ENCODE measurements at places on chromosomes 7 and 10. TPM values are rescaled to one million over a fixed set of nuclear protein-coding genes. Genes with fewer than 3 reads are reported as not detected.

The GRM3 gene
- not detected for total RNA-seq

GRCh38 chr10:77741746-77742145, 104.1 kb upstream of the KCNMA1 start:
- no peak overlapping the region for H3K4me3 ChIP-seq
- H3K27me3 ChIP-seq, result no peaks in the 10 kb centered on the region
- no peaks in the 10 kb centered on the region for H3K4me1 ChIP-seq

The AFAP1L2 gene
- 5.3 TPM for total RNA-seq

The EGFR gene
- total RNA-seq, result 62.7 TPM

The SFRP5 gene
- 0.27 TPM for total RNA-seq

DNA sequence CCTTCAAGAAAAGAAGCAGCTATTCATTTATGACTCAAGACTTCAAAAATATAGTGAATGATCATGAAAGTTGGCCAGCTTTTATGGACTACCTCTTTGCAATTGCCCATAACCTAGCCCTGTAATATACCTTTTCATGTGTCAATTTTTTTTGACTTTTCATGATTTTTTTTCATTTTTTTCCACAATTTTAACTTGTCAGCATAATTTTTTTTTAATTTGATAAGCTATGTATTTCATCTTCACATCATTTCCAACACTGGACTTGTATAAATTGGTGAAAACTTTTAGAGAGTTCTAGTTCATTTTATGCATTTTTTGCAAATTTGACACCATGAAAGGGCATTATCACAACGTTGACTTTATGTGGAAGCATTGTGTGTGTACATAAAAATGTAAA, 220.8 kb upstream of the NFE2L3 start:
- no peak overlapping the region for H3K4me3 ChIP-seq
- H3K27ac ChIP-seq, result no peak overlapping the region
- DNase-seq, result no peak
- no peaks in the 10 kb centered on the region for H3K36me3 ChIP-seq

The CALHM1 gene
- total RNA-seq, result 0.15 TPM

DNA sequence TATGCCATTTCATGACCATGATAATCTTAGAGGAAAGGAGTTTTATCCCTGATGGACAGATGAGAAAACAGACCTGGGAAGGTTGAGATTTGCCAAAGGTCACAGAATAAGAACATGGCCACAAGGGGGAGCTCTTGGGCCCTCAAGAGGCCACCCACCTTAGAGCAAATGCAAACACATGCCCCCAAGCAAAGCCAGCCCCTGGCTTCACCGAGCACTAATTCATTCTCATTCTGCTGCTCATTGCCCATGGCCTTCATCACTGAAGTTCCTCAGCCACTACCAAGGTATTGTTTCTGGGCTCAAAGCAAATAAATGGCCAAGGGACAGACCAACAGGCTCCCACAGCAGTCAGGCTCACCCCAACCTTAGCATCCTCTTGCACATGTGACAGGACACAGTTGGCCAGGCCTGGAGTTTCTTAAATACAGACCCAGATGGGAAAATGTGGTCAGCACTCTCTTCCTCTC, 44.2 kb downstream of the PDLIM1 start:
- H3K4me1 ChIP-seq, result peaks cover 40% of the 10 kb centered on the region
- no peak overlapping the region for H3K4me3 ChIP-seq
- H3K27me3 ChIP-seq, result no peaks in the 10 kb centered on the region

- H3K27me3 ChIP-seq, result no peaks in the 10 kb centered on the region
- no peak overlapping the region for H3K4me3 ChIP-seq
- H3K4me1 ChIP-seq, result peaks cover 22% of the 10 kb centered on the region
- H3K27ac ChIP-seq, result no peak overlapping the region
- peak; percentile 42 for DNase-seq
- no peaks in the 10 kb centered on the region for H3K36me3 ChIP-seq
Observed at GRCh38 chr7:325051-325798, 35.3 kb downstream of the FOXL3 start.

GRCh38 chr10:63155388-63156020, 22.4 kb downstream of the NRBF2 start:
- H3K27ac ChIP-seq, result no peak overlapping the region
- no peak overlapping the region for H3K4me3 ChIP-seq
- H3K4me1 ChIP-seq, result peaks cover 4% of the 10 kb centered on the region
- DNase-seq, result no peak
- H3K27me3 ChIP-seq, result no peaks in the 10 kb centered on the region
- H3K36me3 ChIP-seq, result peaks cover 53% of the 10 kb centered on the region

DNA sequence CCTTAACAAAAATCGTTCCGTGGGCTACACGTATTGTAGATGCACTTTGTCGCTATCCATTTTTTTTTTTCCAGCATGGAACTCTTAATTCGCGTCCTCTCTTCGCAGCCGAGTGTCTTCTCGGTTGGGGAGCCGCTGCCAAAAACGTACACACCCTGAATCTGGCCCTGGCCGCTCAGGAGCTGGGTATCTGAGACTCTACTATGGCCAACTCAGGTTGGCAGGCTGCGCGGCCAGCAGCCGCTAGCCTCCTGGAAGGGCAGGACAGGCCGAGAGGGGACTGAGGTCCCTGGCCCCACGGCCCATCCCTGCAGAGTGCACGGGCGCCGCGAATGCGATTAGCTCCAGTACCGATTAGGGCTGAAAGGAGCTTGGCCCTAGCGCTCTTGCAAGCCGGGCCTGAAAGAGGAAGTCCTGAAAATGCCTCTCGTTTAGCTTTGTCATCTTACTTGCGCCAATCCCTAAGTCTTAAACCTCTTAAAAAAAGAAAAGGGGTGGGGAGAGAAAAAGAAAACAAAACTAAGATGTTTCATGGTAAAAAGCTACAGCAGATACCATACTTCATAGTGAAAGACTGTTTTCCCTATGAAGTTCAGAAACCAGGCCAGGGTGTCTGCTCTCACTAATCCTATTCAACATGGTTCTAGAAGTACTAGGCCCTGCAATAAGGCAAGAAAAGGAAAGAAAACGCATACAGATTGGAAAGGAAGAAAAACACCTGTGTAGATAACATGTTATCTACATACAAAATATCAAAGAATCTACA, 113.2 kb upstream of the RHEB start:
- H3K4me1 ChIP-seq, result peaks cover 15% of the 10 kb centered on the region
- H3K27ac ChIP-seq, result peak overlapping the region; percentile 90
- H3K4me3 ChIP-seq, result peak overlapping the region; percentile 59
- peak; percentile 81 for DNase-seq
- H3K36me3 ChIP-seq, result no peaks in the 10 kb centered on the region
- no peaks in the 10 kb centered on the region for H3K27me3 ChIP-seq

The EPDR1 gene
- total RNA-seq, result 66.0 TPM

GRCh38 chr10:75765789-75766096, 334.3 kb downstream of the LRMDA start:
- no peak overlapping the region for H3K27ac ChIP-seq
- no peaks in the 10 kb centered on the region for H3K36me3 ChIP-seq
- no peak for DNase-seq
- H3K4me1 ChIP-seq, result peaks cover 7% of the 10 kb centered on the region
- no peaks in the 10 kb centered on the region for H3K27me3 ChIP-seq

- H3K4me1 ChIP-seq, result peaks cover 9% of the 10 kb centered on the region
- H3K4me3 ChIP-seq, result no peak overlapping the region
- DNase-seq, result no peak
- H3K27me3 ChIP-seq, result peaks cover 27% of the 10 kb centered on the region
- no peaks in the 10 kb centered on the region for H3K36me3 ChIP-seq
Observed at GRCh38 chr7:151301471-151302462, 39.8 kb upstream of the NUB1 start.

The CTAGE8 gene
- 4.2 TPM for total RNA-seq

The HOXA11 gene
- not detected for total RNA-seq

The NUDT5 gene
- total RNA-seq, result 43.3 TPM

The GPR141 gene
- total RNA-seq, result 3.5 TPM

The MMRN2 gene
- total RNA-seq, result 53.1 TPM

DNA sequence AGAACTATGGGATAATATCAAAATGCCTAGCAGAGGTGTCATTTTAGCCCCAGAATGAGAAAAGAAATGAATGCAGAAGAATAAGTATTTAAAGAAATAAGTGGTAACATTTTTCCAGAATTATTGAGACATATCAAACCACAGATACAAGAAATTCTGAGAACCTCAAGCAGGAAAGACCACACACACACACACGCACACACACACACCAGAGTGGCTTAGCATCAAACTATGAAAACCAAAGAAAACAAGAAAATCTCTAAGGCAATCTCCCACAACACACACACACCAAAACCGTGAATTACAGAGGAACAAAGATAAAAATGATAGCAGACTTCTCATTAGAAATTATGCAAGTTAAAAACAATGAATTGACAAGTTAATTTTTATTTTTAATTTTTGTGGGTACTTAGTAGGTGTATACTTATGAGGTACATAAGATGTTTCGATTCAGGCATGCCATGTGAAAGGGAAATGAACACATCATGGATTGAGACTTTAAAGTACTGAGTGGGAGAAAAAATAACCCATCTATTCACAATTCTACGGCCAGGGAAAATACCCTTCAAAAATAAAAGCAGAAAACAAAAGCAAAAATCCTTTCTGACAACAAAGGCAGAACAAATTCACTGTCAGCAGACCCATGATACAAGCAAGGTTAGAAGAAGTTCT, 14.6 kb downstream of the PPIF start:
- no peaks in the 10 kb centered on the region for H3K36me3 ChIP-seq
- H3K27ac ChIP-seq, result no peak overlapping the region
- no peaks in the 10 kb centered on the region for H3K4me1 ChIP-seq
- H3K27me3 ChIP-seq, result no peaks in the 10 kb centered on the region

GRCh38 chr10:14557567-14557966, 217.1 kb downstream of the FAM107B start:
- no peaks in the 10 kb centered on the region for H3K27me3 ChIP-seq
- H3K27ac ChIP-seq, result no peak overlapping the region
- H3K36me3 ChIP-seq, result no peaks in the 10 kb centered on the region
- no peak for DNase-seq
- no peak overlapping the region for H3K4me3 ChIP-seq
- peaks cover 80% of the 10 kb centered on the region for H3K4me1 ChIP-seq

GRCh38 chr7:104978460-104978859, 35.5 kb upstream of the KMT2E start:
- H3K27me3 ChIP-seq, result no peaks in the 10 kb centered on the region
- H3K27ac ChIP-seq, result peak overlapping the region; percentile 79
- DNase-seq, result no peak

- no peaks in the 10 kb centered on the region for H3K27me3 ChIP-seq
- peaks cover 40% of the 10 kb centered on the region for H3K4me1 ChIP-seq
- no peak overlapping the region for H3K4me3 ChIP-seq
Observed at GRCh38 chr10:16441173-16441840, 4.5 kb downstream of the PTER start.

- DNase-seq, result no peak
- H3K4me3 ChIP-seq, result no peak overlapping the region
- no peaks in the 10 kb centered on the region for H3K4me1 ChIP-seq
- H3K27ac ChIP-seq, result no peak overlapping the region
- H3K27me3 ChIP-seq, result no peaks in the 10 kb centered on the region
Observed at GRCh38 chr7:30630986-30631385, 36.3 kb downstream of the GARS1 start.

DNA sequence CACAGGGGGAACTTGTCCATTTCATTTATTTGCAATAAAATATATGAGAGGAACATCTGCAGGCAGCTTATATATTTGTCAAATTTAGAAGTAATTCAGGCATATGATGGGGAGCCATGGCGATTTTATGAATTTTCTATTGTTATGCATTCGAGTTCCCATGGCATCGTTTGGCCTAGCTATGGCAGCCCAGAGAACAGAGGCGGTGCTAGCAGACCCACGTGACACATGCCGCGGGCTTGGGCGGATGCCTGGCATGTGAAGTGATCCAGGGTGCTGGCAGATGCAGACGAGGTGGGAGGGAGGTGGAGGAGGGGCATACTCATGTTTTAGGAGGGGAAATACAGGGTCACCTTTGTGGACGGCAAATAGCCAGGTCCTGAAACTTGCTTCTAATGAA, 560.0 kb upstream of the GALNT17 start:
- no peaks in the 10 kb centered on the region for H3K27me3 ChIP-seq
- DNase-seq, result no peak
- no peak overlapping the region for H3K27ac ChIP-seq
- H3K4me1 ChIP-seq, result no peaks in the 10 kb centered on the region

The PON2 gene
- total RNA-seq, result 168 TPM

The SH3PXD2A gene
- 34.8 TPM for total RNA-seq

- no peaks in the 10 kb centered on the region for H3K27me3 ChIP-seq
- DNase-seq, result no peak
- no peak overlapping the region for H3K4me3 ChIP-seq
- H3K4me1 ChIP-seq, result no peaks in the 10 kb centered on the region
- no peak overlapping the region for H3K27ac ChIP-seq
Observed at GRCh38 chr7:40525764-40526163, 391.0 kb downstream of the SUGCT start.

DNA sequence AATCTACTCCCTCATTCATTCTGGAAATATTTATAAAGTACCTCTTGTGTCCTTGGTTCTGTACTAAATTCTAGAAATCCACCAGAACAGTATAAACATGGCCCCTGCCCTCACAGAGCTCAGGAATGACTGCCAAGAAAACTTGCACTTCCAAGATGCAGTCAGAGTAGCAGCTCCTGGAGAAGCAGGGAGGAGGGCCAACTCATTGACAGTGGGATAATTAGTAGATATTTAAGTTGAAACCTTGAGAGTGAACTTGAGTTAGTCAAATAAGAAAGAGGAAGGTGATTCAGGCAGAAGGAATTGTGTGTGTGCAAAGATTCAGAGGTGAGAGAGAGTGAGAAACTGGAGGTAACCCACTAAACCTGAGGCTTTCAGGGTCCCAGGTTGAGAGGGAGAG, 182.2 kb upstream of the INHBA start:
- no peaks in the 10 kb centered on the region for H3K36me3 ChIP-seq
- H3K4me1 ChIP-seq, result peaks cover 36% of the 10 kb centered on the region
- no peak for DNase-seq
- H3K27ac ChIP-seq, result no peak overlapping the region
- no peaks in the 10 kb centered on the region for H3K27me3 ChIP-seq

- no peak for DNase-seq
- H3K4me1 ChIP-seq, result peaks cover 43% of the 10 kb centered on the region
- no peak overlapping the region for H3K4me3 ChIP-seq
- peaks cover 2% of the 10 kb centered on the region for H3K36me3 ChIP-seq
Observed at GRCh38 chr10:16439295-16439694, 2.5 kb downstream of the PTER start.
